Motor neuron (in vitro differentiated cells): ENCODE measurements at places on chromosomes 7 and 10. TPM values are rescaled to one million over a fixed set of nuclear protein-coding genes. Genes with fewer than 3 reads are reported as not detected.

TFAM gene
- total RNA-seq = 46.6 and 50.3 TPM in 2 replicates

CTAGE4 gene
- 0.87 and 1.2 TPM in 2 replicates for total RNA-seq

MBLAC1 gene
- 3.9 and 4.1 TPM in 2 replicates for total RNA-seq

CACNB2 gene
- 9.8 and 16.2 TPM in 2 replicates for total RNA-seq

WASHC2A gene
- total RNA-seq = 22.4 and 23.4 TPM in 2 replicates

LIPF gene
- 0.27 TPM in 1 of 2 replicates, not detected in the other for total RNA-seq

GCK gene
- 4.1 and 5.0 TPM in 2 replicates for total RNA-seq

MOGAT3 gene
- total RNA-seq = 0.69 TPM in 1 of 2 replicates, not detected in the other

ZPBP gene
- total RNA-seq = not detected in 2 replicates

INHBA gene
- 0.83 and 1.00 TPM in 2 replicates for total RNA-seq

TRIL gene
- 0.56 and 0.70 TPM in 2 replicates for total RNA-seq

ADRB1 gene
- total RNA-seq = 0.05 and 0.21 TPM in 2 replicates

PNLIPRP1 gene
- not detected in 2 replicates for total RNA-seq

MCM10 gene
- 20.3 and 21.1 TPM in 2 replicates for total RNA-seq

DENND2A gene
- total RNA-seq = 31.3 and 33.9 TPM in 2 replicates

WASHC2C gene
- 28.7 and 38.4 TPM in 2 replicates for total RNA-seq

SERPINE1 gene
- 15.0 and 17.5 TPM in 2 replicates for total RNA-seq

PRDX3 gene
- total RNA-seq = 128 and 136 TPM in 2 replicates

ITGA8 gene
- 1.7 and 1.9 TPM in 2 replicates for total RNA-seq

ARHGEF5 gene
- 1.0 and 1.4 TPM in 2 replicates for total RNA-seq

SLC18A2 gene
- 0.05 and 0.13 TPM in 2 replicates for total RNA-seq
